SJSA1 (cell line): ENCODE measurements at places on chromosomes 12 and 14. TPM values are rescaled to one million over a fixed set of nuclear protein-coding genes. Genes with fewer than 3 reads are reported as not detected.

DNA sequence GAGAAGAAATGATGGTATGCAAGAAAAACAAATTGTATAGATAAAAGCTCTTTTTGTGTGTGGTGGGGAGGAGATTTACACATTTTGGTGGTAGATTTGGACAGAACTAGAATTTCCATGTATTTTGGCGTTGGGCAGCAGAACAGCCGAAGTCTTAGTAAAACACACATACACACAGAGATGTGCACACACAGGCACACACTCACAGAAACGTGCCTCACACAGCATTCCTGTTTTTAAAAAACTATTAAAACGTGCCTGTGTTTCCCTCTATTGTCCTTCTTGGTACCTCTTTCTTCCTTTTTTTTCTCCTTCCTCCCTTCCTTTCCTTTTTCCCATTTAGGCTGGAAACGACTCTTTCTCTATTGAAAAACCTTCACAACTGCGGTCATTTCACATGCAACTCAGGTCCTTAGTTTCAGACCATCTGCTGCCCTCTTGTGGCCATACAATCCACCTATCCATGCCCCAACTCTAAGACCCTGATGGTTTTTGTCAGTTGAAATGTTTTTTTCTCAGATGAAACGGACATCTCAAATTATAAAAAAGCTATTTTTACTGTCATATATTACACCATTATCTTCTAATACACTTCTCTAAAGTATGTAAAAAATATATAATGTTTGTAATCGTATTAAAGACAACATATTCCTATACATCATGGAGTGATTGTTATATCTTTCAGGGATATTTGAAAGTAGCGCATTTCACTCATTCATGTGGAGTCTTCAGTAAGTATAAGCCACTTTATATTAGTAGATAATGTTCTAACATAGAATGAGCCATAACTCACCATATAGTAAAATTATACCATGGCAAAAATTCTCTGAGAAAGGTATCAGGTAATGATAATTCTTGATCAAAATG is 386.7 kb upstream of the NOVA1 start:
- H3K27me3 ChIP-seq = no peaks in the 10 kb centered on the region
- no peaks in the 10 kb centered on the region for H3K4me1 ChIP-seq
- DNase-seq = peak; percentile 8
- H3K36me3 ChIP-seq = no peaks in the 10 kb centered on the region

Gene TAS2R13
- total RNA-seq = 0.13 and 1.2 TPM in 2 replicates

Gene AMN
- total RNA-seq = not detected in 2 replicates

DNA sequence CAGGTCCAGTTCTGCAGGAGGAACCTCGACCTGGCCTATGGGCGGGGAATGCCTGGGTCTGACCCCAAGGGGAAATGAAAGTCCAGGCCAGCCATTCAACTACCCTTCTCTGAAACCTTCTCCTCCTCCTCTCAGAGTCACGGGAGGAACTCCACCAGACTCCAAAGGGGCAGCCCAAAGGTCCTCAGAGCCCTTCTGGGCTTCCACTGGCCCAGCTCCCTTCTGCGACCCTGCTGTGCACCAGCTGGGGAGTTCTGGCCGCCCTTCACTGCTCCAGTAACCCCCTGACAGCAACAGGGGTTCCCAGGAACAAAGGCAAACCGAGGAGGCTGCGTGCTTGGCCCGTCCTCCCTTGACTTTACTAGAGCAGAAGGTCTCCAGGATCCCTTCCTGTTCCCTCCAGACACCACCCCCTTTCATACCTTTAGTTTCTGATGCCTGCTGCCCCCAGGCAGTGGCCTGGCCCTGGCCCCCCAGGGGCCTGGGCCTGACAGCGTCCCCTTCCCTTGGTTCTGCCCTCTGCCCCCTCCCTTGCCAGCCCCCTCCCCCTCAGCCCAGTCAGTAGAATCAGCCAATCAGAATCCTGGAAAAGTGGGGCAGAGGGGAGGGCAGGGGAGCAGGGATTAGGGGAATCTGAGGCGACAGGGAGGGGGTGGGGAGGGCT is 850 bp upstream of the ZNF385A start:
- H3K4me1 ChIP-seq = peaks cover 24% of the 10 kb centered on the region
- no peaks in the 10 kb centered on the region for H3K27me3 ChIP-seq
- no peaks in the 10 kb centered on the region for H3K36me3 ChIP-seq
- no peak for DNase-seq
- H3K27ac ChIP-seq = no peak overlapping the region

DNA sequence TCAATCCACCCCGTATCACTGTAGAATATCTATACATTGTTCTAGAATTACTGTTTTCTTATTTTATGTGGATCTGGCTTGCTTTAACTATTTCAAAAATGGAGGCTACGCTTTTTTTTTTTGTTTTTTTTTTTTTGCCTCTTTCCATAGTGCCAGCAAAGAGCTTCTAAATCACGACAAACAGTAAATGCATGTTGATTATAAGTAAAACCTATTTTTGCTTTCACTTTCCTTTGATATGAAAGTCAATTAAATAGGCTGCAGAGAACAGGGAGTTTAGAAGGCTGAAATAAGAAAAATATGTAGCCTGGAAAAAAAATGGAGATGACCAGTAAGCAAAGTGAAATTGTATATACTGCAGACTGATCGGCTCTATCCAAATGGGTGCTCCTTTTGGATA is 112.3 kb upstream of the AMIGO2 start:
- no peaks in the 10 kb centered on the region for H3K27me3 ChIP-seq
- DNase-seq = no peak
- no peaks in the 10 kb centered on the region for H3K36me3 ChIP-seq
- peaks cover 21% of the 10 kb centered on the region for H3K4me1 ChIP-seq
- H3K4me3 ChIP-seq = no peak overlapping the region

DNA sequence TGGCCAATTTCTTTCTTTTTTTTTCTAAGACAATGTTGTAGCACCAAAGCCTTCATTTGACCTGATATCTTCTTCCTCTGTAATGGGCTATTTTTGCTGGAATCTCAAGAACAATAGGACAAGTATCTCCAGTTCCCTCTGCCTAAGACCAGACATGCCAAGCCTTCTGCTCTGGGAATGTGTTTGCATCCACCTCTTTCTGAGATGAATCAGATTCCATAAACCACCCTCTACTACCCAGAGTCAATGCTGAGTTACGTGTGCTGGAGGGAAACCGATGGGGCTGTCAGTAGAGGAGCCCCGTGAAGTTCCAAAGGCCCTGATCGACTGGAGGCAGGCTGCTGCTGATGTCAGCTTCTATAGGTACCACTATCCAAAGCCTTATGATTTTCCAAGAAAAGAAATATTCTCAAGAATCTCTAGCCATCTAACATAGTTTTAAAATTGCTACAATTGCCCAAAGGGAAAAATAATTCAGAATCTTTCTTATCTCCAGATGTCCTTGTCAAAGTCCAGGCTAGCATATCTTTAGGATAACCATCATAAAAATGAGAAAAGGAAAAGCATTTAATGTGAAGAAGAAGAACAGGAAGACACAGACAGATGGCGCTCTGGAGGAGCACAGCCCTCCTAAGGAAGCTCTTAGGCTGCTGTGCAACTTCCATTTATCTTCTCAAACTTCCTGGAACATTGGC is 101.9 kb downstream of the SLC8A3 start:
- DNase-seq = peak; percentile 23
- H3K27me3 ChIP-seq = no peaks in the 10 kb centered on the region
- H3K27ac ChIP-seq = no peak overlapping the region
- no peaks in the 10 kb centered on the region for H3K36me3 ChIP-seq

GRCh38 chr14:99215277-99215676 is 56.7 kb downstream of the BCL11B start:
- H3K27ac ChIP-seq = peak overlapping the region; percentile 40; the same call in 1 of the 2 replicates
- peak; percentile 72 for DNase-seq
- peaks cover 48% of the 10 kb centered on the region for H3K4me1 ChIP-seq
- no peaks in the 10 kb centered on the region for H3K27me3 ChIP-seq
- H3K4me3 ChIP-seq = no peak overlapping the region

DNA sequence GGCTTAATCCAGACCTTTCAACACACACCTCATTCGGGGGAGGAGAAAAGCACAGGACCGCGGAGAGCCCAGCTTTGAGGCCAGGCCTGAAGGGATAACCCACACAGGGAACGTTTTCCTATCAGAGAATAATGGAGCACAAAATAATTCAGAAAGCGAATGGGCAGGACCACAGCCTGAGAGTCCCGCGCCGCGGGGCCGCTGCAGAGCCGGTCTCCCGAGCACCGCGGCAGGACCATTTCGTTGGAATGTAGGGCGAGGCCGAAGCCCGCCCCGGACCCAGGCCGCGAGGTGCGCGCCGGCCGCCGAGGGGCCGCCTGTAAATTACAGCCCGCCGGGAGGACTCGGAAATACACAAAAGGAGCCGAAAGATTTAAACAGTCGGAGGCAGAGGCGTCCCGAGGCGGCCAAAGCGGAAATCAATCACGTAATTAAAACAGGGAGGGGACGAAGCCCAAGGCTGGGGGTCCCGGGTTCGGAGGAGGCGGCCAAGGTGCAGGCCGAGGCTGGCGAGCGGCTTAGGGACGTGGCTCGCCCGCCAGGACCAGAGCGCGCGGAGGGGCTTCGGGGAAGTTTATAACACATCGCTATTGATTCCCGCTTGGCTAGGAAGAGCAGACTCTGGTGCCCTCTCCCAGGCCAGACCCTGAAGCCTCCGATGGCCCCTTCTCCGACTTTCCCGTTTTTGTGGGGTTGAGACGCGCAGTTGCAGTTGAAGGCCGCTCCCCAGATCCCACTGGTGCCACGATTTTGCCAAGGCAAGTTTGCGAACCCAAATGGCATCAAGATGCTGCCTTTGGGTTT is 6.3 kb upstream of the HOXC4 start:
- H3K4me3 ChIP-seq = no peak overlapping the region
- peaks cover 11% of the 10 kb centered on the region for H3K4me1 ChIP-seq
- no peaks in the 10 kb centered on the region for H3K27me3 ChIP-seq
- DNase-seq = no peak
- H3K27ac ChIP-seq = no peak overlapping the region

Gene PDE3A
- 0.13 TPM in 1 of 2 replicates, not detected in the other for total RNA-seq

DNA sequence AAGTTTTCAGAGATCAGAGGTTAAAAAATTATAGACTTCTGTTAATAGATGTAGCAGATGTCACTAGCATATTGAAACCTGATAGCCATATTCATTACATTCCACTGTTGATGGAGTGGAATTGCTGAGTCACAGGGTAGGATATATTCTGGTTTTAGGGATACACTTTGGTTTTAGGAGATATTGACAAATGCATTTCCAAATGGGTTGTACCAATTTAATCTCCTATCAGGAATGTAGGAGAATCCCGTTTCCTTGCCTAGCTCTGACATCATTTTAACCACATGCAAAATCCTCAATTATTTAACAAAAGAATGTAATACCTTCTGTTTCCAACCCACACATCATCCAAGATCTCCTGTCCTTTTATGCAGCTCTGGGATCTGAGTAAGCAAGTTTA is 30.7 kb upstream of the ESR2 start:
- no peaks in the 10 kb centered on the region for H3K27me3 ChIP-seq
- no peak overlapping the region for H3K27ac ChIP-seq
- H3K4me1 ChIP-seq = no peaks in the 10 kb centered on the region
- DNase-seq = no peak
- H3K4me3 ChIP-seq = no peak overlapping the region

GRCh38 chr12:127237151-127237550 is 1029.8 kb upstream of the TMEM132C start:
- H3K27me3 ChIP-seq = no peaks in the 10 kb centered on the region
- DNase-seq = no peak
- no peak overlapping the region for H3K27ac ChIP-seq
- H3K4me1 ChIP-seq = peaks cover 21% of the 10 kb centered on the region

Gene JPH4
- total RNA-seq = not detected in 2 replicates

GRCh38 chr14:62103464-62103863 is 341.2 kb downstream of the SNAPC1 start:
- no peaks in the 10 kb centered on the region for H3K4me1 ChIP-seq
- DNase-seq = no peak
- H3K27me3 ChIP-seq = no peaks in the 10 kb centered on the region
- no peaks in the 10 kb centered on the region for H3K36me3 ChIP-seq

- H3K27ac ChIP-seq = peak overlapping the region; percentile 52
- H3K4me1 ChIP-seq = peaks cover 51% of the 10 kb centered on the region
- H3K36me3 ChIP-seq = no peaks in the 10 kb centered on the region
- no peak overlapping the region for H3K4me3 ChIP-seq
- DNase-seq = peak; percentile 62
These were observed 202.0 kb downstream of the PPM1H start for GRCh38 chr12:62732861-62733427.

GRCh38 chr12:42166501-42166900 is 21.8 kb upstream of the GXYLT1 start:
- H3K4me3 ChIP-seq = no peak overlapping the region
- no peaks in the 10 kb centered on the region for H3K27me3 ChIP-seq
- H3K27ac ChIP-seq = no peak overlapping the region
- no peaks in the 10 kb centered on the region for H3K4me1 ChIP-seq
- no peaks in the 10 kb centered on the region for H3K36me3 ChIP-seq

DNA sequence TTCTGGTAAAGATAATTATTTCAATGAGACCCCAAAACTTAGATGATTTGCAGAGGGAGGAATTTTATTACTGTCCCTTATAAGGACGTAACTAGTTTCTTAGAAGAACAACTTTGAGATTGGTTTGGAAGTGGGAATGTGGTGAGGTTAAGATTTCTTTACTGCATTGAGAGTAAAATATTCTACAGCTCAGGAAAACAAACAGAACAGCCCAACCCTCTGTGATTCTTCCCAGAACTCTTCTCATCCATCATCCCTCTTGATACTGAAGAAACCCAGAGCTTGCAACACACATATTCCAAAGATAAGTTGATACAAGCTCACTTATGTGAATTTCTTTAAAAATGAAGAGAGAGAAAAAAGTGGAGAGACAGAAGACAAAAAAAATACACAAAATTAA is 234.2 kb downstream of the CRADD start:
- no peak overlapping the region for H3K4me3 ChIP-seq
- no peaks in the 10 kb centered on the region for H3K36me3 ChIP-seq
- H3K27me3 ChIP-seq = no peaks in the 10 kb centered on the region
- DNase-seq = no peak
- peaks cover 17% of the 10 kb centered on the region for H3K4me1 ChIP-seq

GRCh38 chr12:79360286-79360685 is 330.5 kb downstream of the PAWR start:
- no peaks in the 10 kb centered on the region for H3K27me3 ChIP-seq
- H3K4me1 ChIP-seq = no peaks in the 10 kb centered on the region
- DNase-seq = no peak
- no peak overlapping the region for H3K27ac ChIP-seq
- H3K36me3 ChIP-seq = peaks cover 8% of the 10 kb centered on the region
- H3K4me3 ChIP-seq = no peak overlapping the region
